Panc1 (cell line): ENCODE measurements at places on chromosomes 4 and X.

- DNase-seq, result no peak
Measured at GRCh38 chr4:679629-680028, 5.3 kb downstream of the MYL5 start.

DNA sequence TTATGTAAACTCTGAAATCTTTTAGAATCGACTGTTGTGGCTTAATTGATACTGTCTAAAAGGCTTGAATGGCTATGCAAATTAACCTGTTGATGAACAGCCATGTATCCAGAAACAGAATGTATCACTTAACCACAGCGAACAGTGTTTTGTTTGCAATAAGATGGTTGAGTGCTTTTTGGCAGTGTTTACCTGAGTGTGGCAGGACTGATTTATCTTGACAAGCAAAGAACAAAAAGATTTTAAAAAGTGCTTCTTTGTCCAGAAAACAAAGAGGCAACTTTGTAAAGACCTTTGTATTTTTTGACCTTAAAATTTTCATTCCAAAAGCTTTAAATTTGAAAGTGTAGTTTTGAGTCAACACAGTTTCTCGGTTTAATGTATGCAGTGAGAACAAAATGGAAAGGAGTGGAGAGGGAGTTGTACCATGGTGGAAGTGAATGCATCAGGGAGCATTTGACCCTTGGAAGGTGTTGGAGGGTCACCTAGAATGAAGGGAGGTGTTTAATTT is 18.0 kb downstream of the ARHGAP10 start:
- DNase-seq, result no peak

GRCh38 chrX:19956923-19957322 is 33.9 kb downstream of the BCLAF3 start:
- no peak for DNase-seq

DNA sequence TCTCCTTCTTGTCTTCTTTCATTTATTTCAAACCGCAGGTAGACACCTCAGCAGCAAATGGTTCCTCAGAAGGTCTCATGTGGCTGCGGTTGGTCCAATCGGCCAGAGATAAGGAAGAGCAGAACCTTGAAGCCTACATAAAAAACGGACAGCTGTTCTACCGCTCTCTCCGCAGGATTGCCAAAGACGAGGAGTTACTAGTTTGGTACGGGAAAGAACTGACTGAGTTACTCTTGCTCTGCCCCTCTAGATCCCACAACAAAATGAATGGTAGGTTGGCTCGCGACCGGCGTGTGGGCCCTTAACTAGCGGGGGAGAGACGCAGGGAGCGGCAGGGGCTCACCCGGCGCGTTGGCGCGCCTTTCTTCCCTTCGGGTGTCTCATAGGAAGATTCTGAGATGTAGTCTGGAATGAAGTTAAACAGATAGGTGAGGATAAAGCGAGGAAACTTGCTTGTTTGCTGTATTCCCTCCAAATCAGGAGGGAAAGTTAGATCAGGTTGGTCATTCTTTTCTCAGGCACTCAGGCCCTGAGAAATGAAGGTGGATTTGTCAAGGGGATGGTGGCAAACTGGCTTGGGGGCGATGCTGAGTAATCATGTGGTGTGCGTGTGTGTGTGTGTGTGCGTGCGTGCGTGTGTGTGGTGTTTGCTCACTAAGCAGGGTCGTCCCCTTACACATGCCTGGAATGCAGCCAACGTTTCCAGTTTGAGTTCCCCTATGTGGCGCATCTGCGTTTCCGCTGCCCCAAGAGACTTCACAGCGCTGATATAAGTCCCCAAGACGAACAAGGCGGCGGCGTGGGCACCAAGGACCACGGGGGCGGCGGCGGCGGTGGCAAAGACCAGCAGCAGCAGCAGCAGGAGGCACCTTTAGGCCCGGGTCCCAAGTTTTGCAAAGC is 4.2 kb downstream of the PRDM8 start:
- DNase-seq, result no peak

GRCh38 chr4:26035921-26036320 is 121.9 kb downstream of the SMIM20 start:
- DNase-seq, result no peak

DNA sequence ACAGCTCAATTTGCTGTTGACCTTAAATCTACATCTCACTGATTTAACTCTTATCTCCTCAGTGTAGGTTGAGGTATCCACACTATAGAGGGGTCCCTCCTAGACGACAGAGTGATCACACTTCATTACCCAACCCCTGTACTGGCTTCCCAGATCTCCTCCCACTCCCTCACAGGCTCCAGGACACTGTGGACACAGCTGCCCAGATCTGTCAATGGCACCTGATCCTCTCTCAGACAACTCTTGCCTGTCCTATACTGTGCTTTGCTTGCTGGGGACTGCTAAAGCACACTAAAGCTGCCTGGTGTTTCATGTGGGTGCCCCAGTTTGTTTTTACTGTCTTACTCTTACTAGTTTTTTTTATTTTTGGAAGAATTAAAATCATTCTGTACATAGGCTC is 27.9 kb downstream of the RAB40AL start:
- no peak for DNase-seq
